ENCODE measurements at places on chromosomes 6 and 20.

- DNase-seq, result no peak
Observed at GRCh38 chr6:25237579-25237978, 41.6 kb upstream of the CARMIL1 start.

GRCh38 chr6:142058551-142059290, 74.0 kb upstream of the GJE1 start:
- no peak for DNase-seq

GRCh38 chr6:31888276-31889258, 8.9 kb downstream of the EHMT2 start:
- no peak for DNase-seq

DNA sequence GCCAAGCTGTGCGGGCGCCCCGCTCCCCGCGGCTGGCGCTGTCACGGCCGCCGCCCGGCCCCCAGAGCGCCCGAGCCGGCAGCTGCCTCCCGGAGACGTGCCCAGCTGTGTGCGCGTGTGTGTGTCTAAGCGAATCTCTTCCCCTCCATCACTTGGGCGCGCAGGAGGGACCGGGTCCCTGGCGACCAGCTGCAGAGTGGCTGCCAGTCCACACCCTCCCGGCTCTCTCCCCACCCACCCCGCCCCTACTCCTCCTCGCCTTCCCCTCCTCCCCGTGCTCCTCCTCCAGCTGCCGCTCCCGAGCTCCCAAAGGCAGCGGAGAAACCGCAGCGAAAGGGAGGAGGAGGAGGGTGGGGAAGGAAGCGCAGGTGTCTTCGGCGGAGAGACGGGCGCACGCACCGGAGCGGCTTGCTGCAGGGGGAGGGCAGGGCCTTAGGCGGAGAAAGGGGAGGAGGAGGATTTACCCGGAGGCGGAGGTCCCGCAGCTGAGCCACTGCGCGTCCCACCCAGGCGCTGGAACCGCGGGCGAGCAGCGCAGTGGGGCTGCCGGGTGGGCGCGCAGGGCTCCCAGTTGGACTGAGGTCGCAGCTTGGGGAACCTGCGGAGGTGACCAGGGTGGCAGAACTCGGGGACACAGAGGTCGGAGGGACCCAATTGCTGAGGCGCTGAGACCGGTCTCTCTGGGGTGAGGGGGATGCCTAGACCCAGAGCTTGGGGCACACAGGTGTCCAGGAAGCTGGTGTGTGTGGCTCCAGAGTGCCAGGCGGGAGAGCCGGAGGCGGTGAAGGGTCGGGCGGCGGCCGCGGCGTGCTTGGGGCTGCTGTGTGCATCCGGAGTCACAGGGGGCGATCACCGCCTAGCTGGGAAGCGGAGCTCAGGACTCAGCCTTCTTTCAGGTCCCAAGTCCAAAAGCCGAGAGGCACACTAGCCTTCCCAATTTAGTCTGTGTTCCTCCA, at the start of gene HS3ST5:
Gene HS3ST5, minus strand, starts transcription at position 198 of the 956 bp plus-strand sequence. CDS start 280,178 bp downstream, outside the sequence.
- DNase-seq, result no peak

GRCh38 chr6:63530182-63530581, 42.1 kb upstream of the LOC128125822 start:
- DNase-seq, result no peak

All from hematopoietic multipotent progenitor cell (in vitro differentiated cells).